Activated T-cell treated with anti-CD3 and anti-CD28 coated beads, Interleukin-2, amount 50 U/mL, for 4 hours (primary cell): ENCODE measurements at places on chromosomes 4 and X.

- DNase-seq: no peak
Observed at GRCh38 chr4:19577097-19577496, 674.6 kb upstream of the SLIT2 start.

- DNase-seq: no peak
Observed at GRCh38 chr4:74394476-74395136, 29.7 kb downstream of the EREG start.

DNA sequence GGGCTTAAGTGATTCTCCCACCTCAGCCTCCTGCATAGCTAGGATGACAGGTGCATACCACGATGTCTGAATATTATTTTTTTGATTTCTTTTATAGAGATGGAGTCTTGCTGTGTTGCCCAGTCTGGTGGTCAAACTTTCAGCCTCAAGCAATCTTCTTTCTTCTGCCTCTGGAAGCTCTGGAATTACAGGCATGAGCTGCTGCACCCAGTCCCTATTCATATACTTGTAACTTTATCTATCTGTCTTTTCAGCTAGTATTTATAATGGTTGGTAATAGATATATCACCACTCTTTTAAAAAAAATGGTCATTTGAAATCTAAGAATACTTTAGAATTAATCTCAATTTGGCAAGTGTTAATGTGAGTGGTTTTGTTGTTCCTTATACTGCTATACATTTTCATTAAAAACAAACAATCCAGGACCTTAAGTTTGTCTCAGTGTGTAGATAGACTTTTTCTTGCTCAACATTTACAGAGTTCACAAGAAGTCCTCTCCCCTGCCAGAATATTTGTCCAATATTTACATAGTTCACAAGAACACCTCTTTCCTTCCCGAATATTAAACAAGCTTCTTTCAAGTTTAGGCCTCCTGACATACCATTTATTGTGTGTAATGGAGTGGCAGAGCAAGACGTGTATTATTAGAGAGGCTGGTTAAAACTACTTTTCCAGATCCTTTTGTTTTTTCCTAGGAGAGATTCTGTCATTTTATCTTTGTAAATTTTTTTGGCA, 1197.4 kb upstream of the ADGRL3 start:
- DNase-seq: no peak

- DNase-seq: no peak
Observed at GRCh38 chr4:129138810-129139496, 43.0 kb downstream of the C4orf33 start.

DNA sequence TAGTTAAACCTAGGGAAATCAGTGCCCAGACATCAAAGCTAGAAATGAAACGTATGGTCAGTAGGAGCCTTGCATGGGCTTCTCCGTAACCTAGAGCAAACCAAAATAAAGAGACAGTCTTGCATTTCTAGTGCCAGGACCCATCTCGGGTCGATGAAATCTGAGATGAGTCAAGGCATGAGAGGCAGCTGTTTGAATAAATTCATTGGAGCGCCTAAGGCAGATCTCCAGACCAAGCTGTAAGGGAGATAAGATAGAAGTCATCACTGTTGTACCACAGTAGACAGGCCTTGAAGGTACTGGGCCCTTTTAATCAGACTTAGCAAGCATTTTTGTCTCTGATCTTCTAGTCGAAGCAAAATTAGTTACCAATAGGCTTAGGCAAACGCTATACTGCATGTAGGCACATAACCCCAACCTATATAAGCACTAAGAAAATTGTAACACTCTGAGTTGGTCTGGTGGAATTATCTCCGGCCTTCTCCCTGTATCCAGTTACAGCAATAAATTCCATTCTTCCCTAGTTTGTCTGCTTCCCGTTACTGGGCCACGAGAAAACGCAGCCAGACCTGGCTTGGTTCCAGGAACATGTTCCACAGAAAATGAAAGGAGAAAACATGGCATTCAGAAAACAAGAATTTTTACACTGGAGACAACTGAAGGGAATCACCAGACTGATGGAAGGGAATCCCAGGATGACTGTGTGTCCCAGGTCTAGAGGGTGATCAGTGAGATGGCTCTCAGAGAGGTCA, 21.1 kb upstream of the PAPSS1 start:
- no peak for DNase-seq

- DNase-seq: no peak
Observed at GRCh38 chr4:7423801-7424552, 10.8 kb downstream of the PSAPL1 start.
